Stimulated activated CD8-positive, alpha-beta memory T cell treated with anti-CD3 and anti-CD28 coated beads, Interleukin-7, amount 100 ng/mL, for 48 hours (primary cell): ENCODE measurements at places on chromosomes 16 and 17.

DNA sequence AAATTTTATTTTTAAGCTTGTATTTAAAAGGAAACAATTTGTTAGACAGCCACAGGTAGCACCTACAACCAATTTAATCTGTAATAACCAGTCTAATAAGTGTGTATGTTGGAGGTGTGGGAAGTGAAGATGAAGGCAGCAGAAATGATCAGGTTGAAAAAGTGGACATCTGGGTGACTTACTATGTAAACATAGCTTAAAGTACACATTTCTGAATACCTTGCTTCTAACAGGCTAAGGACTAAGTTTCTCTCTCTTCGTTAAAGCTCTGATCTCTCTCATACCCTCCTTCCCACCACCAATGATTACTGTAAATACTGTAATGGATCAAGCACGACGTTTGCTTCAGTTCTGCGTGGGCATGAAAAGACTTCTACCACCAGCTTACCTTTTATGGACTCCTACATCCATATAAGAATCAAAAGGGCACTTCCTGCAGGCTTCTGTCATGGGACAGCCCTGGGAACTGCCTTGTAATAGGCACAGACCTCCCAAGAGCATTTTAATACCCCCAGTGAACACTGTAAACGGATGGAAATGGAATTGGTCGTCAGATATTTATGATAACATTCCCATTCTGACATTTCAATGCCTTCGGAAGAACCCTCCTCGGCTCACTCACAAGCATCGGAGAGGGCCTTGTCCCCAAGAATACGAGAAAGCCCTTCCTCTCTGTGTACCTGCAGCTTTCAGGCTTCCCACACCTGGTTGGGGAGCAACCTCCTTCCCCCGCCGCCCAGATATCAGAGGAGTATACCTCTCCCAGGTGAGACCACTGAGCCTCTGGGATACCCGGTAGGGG lies 700 bp downstream of the CCDC43 start:
- no peak for DNase-seq

- no peak for DNase-seq
Observed at GRCh38 chr17:6239241-6239798, 169.1 kb downstream of the WSCD1 start.

DNA sequence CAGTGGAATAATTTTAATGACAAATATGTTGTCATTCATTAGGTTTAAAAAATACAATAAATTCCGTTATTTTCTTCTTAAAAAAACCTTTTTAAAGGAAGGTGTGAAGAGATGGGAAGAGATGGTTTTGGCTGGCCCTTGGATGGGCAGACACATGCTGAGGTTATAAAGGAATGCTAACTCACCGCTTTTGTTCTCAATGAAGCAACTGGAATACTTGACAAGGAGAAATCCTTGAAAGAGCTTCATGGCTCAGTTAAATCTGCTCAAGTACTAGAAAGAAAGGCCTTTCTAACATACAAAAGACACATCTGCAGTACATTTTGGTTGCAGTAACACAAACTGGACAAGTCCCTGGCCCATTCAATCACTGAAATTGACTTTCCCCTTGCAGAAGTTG lies 158.3 kb upstream of the KCNJ16 start:
- no peak for DNase-seq

GRCh38 chr16:72875291-72876031 lies 172.5 kb downstream of the ZFHX3 start:
- DNase-seq = no peak

DNA sequence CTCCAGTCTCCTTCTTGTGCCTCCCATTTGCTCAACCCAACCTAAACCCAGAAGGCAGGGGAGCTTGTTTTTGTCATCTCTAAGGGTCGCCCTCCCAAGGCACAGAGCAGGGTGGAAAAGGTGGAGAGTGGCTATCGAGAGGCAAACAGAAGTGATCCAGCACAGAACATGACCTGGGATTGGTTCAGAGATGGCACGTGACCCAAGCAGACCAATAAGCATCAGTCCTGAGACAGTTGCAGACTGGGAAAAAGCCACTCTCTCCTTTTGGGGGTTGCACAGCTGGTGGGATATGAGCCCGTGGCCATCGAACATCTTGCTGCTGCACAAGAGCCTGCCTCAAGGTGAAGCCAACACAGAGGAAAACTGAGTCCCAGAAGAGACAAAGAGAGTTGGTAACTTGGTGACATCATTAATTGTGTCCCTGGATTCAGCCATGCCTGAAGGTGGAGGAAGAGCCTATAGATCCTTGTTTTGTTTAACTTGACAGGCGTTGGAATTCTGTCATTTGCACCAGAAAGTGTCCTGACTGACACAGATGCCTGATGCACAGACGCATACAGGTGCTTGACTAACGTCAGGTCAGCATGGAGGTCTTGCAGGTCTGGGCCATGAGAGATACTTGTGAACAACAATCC lies 28.2 kb upstream of the CSNK2A2 start:
- no peak for DNase-seq

DNA sequence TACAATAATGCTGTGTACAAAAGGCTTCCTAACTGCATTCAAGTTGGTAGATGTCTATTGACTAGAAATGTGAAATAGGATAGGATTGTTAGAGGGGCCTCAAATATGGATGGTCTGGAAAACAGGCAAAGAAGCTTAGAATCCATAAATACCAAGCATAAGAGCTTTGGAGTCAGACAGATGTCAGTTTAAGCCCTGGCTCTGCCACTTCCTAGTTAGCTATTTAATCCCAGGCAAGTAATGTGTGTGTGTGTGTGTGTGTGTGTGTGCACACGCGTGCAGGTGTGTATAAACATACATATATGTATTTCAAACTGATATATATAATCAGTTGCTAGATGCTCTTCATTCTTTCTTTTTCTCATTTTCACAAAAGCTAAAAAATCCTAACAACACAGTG lies 66.7 kb downstream of the MMD start:
- DNase-seq = no peak

GRCh38 chr16:55668340-55669281 lies 12.8 kb downstream of the SLC6A2 start:
- DNase-seq = no peak

- no peak for DNase-seq
Observed at GRCh38 chr17:83009414-83010205, 69.8 kb upstream of the METRNL start.

- no peak for DNase-seq
Observed at GRCh38 chr17:7710301-7710700, 5.3 kb downstream of the EFNB3 start.

GRCh38 chr17:76003915-76004314 lies 3.3 kb downstream of the CDK3 start:
- DNase-seq = no peak

DNA sequence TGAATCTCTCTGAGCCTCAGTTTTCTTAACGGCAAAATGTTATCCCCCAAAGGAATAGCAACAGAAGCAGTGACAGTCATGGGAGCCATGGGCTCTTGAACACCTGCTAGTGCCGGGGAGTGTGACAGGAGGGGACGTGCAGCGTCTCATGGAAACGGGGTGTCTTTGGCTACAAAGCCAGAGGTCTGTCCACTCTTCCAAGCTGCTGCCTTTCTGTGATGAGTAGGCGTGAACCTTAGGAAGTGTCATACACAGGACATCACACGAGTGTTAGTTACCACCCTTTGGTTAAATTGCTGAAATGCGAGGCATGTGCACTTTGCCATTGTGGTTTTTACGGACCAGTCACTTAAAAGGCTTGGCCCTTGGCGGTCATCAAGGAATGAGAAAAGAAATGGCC lies 93.4 kb downstream of the IRF8 start:
- DNase-seq = no peak
